ENCODE measurements at places on chromosomes 11 and 22. TPM values are rescaled to one million over a fixed set of nuclear protein-coding genes. Genes with fewer than 3 reads are reported as not detected.
A peak's percentile ranks its signal among the peaks of the same experiment; 100 is the strongest.

DNA sequence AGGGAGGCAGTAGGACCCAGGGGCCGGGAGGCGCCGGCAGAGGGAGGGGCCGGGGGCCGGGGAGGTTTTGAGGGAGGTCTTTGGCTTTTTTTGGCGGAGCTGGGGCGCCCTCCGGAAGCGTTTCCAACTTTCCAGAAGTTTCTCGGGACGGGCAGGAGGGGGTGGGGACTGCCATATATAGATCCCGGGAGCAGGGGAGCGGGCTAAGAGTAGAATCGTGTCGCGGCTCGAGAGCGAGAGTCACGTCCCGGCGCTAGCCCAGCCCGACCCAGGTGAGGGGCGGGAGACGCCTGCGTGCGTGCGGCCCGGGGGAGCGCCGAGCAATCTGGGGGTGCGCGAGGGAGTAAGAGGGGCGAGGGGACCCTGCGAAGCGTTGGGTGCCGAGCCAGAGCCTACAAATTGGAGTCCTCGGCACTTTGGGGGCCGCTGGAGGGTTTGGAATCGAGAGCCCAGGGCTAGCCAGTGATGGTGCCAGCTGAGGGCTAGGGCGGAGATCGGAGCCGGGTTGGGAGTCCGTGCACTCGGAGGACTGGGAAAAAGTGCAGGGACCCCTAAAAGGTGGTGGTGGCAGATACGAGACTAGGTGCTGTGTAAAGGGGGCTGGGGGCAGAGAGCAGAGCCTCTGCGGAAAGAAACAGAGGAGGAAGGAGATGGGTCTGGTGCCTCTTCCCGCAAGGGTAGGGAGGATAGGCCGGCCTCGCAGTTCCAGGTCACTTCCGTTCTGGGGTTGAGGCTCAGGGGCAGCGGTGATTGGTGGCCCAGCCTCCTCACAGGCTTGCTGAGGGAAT, at the start of gene SERPINH1:
Gene SERPINH1 (plus strand): TSS at position 206 of the 788 bp plus-strand sequence. CDS start 4,097 bp downstream, outside the sequence.
- DNase-seq = peak; percentile 93

- no peak for DNase-seq
Observed at GRCh38 chr22:34080433-34080832, 160.2 kb upstream of the LARGE1 start.

SCT gene
- total RNA-seq = 1.1 TPM

DNA sequence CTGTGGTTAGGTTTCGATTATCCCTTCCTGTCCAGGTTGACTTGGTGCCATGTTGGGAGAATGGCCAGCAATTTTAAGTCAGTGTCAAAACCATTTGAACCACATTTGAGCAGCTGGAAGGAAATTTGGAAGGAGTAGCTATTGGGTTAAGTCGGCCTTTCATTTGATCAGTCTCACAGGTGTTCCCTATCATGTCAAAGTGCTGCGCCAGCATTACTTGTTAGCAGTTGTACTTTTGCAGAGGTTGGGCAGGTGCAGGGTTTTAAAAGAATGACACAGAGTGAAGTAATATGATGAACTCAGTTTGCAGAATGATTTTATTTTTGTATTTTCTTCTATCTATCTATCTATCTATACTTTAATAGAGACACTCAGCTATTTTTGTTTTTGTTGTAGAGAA, 6.4 kb upstream of the TYMP start:
- DNase-seq = no peak

DNA sequence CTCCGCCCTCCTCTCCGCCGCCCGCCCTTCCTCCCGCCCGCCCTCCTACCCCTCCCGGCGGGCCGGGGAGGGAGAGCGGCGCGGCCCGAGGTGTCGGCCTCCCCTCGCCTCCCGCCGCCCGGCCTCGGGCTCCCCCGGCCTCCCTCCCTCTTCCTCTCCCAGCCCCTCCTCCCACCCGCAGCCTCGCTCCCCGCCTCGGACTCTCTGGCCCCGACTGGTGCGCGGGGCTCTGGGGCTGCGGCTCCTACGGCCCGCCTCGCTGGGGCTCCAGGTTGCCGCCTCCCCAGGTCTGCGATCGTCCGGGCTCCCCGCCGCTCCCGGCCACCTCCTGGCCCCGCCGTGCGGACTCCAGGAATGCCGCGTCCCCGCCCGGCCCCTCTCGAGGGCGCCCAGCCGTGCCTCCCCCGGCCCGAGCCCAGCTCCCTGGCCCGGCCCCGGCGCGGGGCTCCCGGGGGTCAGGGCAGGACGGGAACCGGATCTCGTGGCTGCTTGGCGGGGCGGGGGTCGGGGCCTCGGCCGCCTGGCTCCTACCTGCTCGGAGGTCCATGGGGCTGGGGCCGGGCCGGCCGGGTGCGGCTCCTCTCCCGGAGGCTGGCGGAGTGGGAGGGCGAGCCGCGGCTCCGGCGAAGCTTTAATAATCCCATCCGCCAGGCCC, at the start of gene CLCF1:
Gene CLCF1 (minus strand): TSS at position 606 of the 655 bp plus-strand sequence. CDS start 59 bp downstream, at position 547.
- no peak for DNase-seq

DNA sequence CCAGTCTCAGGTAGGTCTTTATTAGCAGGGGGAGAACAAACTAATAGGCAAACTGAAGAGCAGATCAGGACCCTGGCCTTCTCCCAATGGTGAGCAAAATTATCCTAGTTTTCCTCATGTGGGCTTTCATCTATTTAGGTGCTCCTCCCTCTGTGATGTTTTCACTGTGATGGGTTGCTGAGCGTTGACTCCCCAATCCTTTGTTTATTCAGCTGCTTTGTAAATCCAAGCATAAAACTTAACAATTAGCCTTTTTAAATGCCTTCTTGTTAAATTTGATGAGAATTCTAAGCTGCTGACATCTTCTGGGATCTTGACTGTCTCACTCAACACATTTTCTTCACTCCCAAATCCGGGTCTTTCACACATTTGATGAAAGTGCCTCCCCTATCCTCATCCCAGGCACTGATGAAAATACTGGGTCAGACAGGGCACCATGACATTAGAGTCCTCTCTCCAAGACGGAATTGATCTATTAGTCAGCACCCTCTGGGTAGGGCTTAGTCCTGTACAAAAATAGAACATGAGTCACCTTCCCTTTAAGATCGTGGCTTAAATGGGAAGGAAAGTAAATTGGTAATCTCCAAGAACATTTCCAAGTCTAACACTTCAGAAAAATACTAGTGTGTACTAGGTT, 199.3 kb upstream of the ISX start:
- DNase-seq = no peak

OR6A2 gene
- not detected for total RNA-seq

DNA sequence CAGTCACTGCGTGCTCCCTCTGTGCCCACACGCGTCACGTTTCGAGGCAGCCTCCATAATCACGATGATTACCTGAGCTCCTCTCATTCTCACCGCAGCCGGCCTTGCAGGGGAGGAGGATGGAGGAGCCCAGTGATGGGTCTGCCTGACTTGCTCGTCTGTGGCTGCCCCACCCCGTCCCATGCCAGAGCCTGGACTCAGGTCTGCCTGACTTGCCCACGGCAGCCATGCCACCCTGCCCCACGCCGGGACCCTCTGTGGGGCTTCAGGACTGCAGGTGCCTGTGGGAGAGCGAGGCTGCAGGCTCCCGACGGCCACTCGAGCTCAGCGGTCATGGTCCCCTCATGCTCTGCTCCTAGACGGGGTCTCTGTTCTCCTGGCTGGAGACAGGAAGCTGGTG, 1025.1 kb downstream of the BRD1 start:
- DNase-seq = no peak

DNA sequence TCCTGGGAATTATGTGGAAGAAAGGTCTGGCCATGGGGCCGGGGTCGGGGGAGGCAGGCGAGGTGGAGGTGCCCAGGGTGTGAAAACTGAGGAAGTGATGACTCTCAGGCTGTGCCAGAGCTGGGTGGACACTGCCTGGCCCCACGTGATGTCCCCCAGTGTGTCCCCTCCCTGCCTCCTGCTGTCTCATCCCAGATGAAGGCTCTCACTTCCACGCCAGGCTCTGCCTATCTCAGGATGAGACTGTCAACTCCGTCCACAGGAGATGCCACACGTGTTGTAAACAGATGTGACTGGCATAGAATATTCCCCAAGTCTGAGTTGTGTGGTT, 51.4 kb downstream of the RPS6KA4 start:
- no peak for DNase-seq

DNA sequence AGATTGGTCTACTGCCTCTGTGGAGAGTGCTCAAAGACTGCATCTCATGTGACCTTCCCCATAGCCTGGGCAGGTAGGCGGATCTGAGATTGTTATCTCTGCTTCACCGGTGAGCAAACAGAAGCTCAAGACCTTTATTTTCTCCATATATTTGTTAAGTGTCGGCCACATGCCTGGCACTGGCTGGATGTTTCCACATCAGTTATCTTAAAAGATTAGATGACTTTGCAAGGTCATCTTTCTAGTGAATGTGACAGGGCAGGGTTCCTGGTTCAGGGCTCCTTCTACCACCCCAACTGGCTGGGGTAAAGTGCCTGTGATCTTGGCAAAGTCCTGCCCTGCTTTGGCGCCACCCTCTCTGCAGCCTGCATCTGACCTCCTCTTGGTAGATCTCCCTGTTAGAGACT, 125.0 kb downstream of the CCDC81 start:
- DNase-seq = no peak

- no peak for DNase-seq
Observed at GRCh38 chr11:113270080-113270479, 44.3 kb upstream of the TTC12 start.
